ENCODE measurements at places on chromosomes 4 and X. TPM values are rescaled to one million over a fixed set of nuclear protein-coding genes. Genes with fewer than 3 reads are reported as not detected.

GRCh38 chr4:86818841-86819240 is 30.3 kb downstream of the SLC10A6 start:
- no peak for DNase-seq

The HTN3 gene
- total RNA-seq = not detected

DNA sequence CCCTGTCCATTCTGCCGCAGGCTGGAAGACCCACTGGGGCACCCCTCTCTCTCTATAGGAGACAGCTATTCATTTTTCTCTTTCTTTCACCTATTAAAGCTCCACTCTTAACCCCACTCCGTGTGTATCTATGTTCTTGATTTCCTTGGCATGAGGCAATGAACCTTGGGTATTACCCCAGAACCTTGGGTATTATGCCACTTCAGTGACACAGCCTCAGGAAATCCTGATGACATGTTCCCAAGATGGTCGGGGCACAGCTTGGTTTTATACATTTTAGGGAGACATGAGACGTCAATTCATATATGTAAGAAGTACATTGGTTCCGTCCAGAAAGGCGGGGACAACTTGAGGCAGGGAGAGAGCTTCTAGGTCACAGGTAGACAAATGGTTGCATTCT is 13.4 kb downstream of the HTT-AS start:
- no peak for DNase-seq

- no peak for DNase-seq
These were observed 137.7 kb downstream of the GPR143 start for GRCh38 chrX:9627922-9628321.

DNA sequence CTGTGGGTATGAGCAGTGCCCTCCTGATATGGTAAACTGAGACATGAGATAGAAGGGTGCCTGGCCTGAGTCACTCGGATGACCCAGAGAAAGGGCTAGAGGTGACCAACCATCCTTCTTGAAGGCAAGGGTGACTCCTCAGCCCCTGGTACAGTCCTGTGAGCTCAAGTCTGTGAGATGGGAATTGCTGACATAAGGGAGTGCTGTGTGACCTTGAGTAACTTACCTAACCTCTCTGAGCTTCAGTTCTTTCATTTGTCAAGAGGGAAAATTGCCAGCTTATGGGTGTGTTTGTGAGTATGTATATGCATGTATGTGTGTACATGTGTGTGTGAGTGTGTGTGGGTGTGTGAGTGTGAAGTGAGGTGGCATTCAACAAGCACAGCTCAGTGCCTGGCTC is 210.4 kb upstream of the PSAPL1 start:
- DNase-seq = no peak

All from activated naive CD8-positive, alpha-beta T cell treated with anti-CD3 and anti-CD28 coated beads, Interleukin-2, amount 10 ng/mL, durations not matched to agents 7 days and 5 days (primary cell).